ENCODE measurements at places on chromosomes 5 and 9.

GRCh38 chr9:124390794-124391658 is 24.2 kb downstream of the PSMB7 start:
- no peak for DNase-seq

GRCh38 chr9:124535846-124536245 is 28.6 kb upstream of the NR5A1 start:
- DNase-seq: no peak

- no peak for DNase-seq
Measured at GRCh38 chr9:114272739-114273431, 50.0 kb upstream of the ORM1 start.

DNA sequence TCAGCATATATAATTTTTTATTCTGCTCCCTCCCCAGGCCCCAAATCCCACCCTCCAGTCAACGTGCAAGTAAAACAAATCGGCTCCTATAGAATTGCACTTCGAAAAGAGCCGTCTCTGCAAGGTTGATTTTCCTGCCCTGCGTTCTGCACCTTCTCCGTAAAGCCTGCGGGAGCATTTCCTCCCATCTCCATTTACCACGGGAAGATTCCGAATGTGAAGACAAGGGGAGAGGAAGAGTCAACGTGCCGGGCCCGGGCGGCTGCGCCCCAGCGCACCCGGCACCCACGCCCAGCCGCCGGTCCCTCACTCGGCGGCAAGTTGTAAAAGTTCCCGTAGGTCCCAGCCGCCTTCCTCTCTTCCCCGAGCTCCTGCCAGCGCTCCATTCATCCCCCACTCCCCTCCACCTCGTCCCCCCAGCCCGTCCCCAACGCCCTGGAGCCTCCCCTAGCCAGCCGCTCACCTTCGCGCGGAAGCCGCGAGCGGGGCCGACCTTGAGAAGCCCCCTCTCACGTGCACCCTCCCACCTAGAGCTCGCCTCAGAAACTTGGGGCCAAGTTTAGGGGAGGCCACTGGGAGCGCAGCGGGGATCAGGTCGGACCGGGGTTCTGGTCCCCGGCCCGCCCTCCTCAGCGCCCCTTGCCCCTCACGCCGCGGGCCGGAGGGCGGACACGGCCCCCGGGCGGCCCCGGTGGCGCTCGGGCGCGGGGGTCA is 431 bp downstream of the BNC2 start:
- no peak for DNase-seq

GRCh38 chr9:96884443-96884842 is 30.1 kb upstream of the ZNF782 start:
- DNase-seq: no peak

GRCh38 chr5:18091758-18092157 is 457.5 kb downstream of the TAF11L14 start:
- no peak for DNase-seq

DNA sequence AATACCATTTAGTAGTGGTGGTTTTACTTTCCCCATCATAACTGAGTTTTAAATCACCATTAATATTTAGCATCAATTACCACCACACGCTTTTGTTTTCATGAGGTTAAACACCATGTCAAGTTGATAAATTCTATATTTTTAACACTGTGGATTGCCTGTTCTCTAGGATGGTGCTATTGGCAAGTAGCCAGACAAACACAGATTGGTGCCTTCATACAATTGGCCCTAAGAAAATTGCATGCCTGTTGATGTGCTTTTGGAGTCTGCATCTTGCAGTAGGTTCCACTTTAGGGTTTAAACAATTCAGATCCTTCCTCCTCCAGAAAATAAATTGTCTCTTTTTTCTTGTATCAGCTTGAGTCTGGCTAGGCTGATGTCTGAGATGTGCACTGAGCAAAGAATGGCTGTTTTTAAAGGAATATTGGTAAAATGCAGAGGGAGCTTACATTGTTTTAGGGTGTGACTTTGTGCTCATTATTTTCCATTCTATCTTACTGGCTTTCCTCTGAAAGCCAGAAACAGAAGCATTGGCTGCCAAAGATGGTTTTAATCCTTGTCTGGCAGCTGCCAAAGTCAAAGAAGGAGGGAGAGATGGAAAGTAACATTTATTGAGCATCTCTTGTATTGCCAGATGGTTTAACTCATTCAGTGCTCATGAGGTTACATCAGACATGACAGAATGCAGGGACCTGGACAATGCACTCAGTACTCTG is 19.6 kb upstream of the MAN2A1 start:
- DNase-seq: no peak

GRCh38 chr9:130265431-130266235 is at the start of gene HMCN2:
HMCN2 (plus strand) TSS chr9:130265760; CDS start chr9:130265879, 119 bp downstream.
- no peak for DNase-seq

DNA sequence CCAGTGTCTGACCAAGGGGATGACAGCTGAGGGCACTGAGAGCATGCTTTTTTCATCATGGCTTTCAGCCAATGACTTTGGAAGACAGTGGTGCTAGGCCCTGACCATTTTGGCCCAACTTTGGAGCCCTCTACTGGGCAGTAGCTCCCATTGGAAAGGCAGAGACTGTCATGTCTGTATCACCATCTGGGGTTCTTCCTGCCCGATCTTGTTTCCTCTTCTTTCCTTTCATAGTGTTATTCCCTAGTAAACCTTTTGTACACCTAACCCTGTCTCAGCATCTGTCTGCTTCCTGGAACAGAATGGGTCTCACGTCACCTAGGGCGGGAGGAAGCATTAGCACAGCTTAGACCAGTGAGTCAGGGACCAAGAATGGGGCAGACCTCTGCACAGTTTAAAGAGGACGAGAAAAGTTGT is 97.4 kb upstream of the MAST4 start:
- no peak for DNase-seq

DNA sequence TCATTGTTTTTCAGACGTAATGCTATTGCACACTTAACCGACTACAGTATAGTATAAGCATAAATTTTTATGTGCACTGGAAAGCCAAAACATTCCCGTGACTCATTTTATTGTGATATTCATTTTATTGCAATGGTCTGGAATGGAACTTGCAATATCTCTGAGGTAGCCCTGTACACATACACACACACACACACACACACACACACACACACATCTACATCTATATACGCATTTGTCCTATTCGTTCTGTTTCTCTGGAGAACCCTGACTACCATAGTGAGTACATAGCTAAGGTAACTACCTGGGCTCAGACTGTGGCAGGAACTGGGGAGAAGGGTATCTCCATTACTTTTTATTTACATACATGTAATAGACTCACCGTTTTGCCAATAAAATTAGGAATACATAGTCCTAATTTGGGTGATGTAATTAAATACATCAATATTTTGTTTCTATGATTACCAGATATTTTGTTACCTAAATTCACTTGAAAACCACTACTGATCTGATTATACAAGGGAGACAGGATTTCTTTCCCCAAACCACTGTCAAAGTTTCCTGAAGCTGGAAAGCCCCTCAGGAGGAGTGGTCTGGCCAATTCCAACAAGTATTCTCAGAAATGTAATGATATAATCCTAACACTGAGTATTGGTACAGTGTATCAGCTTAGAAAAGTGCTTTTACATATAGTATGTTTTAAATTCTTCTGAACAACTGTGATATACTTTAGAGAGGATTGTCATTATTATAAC is 74.0 kb upstream of the PLPP1 start:
- no peak for DNase-seq

DNA sequence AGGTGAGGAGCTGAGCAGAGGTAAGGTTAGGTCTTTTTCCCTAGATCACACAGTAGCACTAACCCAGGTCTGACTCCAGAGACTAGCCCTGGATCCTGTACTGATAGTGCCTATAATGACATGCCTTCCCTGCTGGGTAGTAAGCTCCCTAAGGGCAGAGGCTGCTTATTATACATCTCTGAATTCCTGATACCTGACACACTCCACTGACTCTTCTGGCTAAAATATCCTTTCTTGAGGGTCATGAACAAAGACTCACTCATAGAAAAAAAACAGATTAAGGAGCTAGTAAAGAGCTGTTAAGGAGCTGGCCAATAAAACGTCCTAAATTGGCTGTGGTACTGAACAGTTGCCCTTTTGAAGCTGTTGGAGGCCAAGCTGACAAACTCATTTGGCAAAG is 149.0 kb upstream of the ITGA1 start:
- DNase-seq: no peak

DNA sequence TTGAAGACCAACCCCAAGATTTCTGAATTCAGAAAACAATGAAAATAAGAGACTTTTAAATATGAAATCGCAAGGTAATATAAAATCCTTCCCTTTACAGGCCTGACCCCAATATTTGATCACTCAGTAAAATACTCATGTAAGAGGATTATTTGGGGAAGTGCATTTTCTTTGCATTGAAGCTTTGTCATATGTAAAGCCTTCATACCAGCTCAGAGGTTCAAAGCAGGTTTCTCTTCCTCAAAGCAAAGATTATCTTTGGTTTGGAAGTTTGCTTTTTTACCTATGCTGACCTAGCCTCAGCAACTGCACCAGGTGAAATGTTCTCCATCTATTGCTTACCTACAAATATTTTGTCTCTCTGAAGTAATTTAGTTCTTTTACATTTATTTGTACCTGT is 106.5 kb upstream of the PARP8 start:
- no peak for DNase-seq

DNA sequence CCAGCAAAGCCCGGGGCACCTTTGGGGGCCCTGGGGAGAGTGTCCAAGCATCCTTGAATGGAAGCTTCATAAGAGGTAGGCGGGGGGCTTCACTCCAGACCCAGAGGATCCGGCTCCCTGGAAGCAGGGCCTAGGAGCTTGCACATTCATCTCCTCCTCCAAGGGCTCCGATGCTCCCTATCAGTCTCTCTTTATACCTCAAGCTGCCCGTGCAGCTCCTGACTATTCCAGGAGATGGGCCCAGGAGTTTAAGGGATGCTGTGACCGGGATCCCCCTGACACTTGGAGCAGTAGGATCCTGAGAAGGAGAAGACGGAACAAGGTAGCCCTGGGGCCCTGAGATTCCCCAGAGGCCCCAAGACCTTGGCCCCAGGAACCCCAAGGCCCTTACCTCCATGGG is 25.9 kb downstream of the CSF1R start:
- no peak for DNase-seq

DNA sequence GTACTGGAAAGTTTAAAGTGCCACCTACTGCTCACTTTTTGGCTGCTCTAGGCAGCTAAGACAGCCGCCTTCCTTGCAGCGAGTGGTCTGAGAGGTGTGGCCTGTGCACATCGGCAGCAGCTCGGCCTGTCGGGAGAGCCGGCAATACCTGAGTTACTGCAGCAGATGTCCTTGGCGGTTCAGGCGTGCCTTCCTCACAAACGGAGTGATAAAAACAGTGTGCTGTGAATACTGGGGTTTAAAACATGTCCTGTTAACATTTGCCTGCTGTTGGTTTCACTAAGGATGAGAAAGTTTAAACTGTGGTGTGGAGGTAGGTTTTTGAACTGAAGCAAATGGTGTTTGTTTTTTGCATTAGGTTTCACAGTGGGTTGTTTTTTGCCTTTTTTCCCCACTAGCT is 12.9 kb downstream of the TRAF2 start:
- DNase-seq: no peak

- DNase-seq: no peak
Measured at GRCh38 chr5:5658226-5658625, 235.7 kb downstream of the ICE1 start.

DNA sequence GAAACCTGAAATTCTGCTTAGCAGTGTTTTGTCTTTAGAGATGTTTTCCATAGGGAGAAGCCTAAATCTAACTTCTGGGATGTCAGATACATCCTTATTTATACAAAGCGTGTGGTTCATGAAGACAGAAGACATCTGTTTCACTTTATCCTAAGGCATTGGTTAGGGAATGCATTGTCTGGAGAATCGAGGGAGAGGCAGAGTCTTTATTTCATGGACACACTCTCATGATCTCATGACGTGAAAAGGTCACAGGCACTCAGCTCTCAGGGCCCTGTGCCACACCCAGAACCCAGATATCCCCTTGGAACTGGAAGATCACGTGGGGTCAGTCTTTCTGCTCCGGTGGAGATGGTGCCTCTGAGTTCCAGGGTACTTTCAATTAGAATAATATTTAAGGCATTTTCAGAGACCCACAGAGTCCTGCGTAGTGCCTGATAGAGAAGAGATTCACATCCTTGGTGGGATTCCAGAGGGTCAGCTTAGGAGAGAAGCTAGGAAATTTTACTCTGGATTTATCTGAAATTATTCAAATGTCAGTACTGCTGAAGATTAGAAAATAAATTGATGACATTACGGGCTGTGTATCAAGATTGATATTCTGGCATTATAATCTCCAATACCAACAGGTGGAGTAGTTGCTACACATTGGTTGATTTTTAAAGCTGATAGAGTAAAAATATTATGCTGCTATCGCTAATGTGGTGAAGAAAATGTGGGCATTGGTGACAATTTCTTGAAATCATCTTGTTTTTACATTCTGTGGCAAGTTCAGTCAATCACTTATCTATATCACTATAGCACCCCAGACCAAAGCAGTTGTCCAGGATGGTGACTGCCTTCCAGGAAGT is 378.3 kb downstream of the MTRR start:
- no peak for DNase-seq

Data from amygdala (tissue), 56 donors.